ENCODE measurements at places on chromosomes 6 and 20.
A peak's percentile ranks its signal among the peaks of the same experiment; 100 is the strongest.

DNA sequence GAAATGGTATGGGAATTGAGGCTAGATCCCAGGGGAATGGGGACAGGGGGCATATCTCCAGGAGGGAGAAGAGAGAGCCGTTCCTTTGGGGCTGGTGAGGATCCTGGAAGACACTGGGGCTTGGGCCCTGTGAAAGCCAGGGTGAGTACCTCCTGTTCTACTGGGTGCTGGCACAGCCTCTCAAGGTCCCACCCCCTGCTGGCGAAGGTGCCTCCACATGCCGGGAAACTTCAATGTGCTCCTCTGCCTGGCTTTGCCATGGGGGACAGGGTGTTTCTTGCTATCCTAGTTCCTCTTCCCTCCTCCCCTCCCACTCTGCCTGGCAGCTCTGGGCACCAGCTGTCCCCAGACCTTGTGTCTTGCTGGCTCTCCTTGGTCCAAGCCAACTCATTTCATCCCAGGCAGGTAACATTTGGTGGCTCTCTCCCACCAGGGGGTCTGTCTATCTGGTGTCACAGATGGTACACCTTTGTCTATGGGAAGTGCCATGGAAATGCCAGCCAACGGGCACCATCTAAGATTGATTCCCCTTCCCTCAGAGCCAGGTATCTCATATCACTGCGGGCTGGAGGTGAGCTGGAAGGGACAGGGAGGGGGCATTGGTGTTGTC is 56.8 kb downstream of the MDGA1 start:
- no peak for DNase-seq

GRCh38 chr20:34754611-34755010 is 50.5 kb downstream of the TP53INP2 start:
- DNase-seq: no peak

GRCh38 chr20:54000262-54000661 is 70.1 kb downstream of the BCAS1 start:
- no peak for DNase-seq

DNA sequence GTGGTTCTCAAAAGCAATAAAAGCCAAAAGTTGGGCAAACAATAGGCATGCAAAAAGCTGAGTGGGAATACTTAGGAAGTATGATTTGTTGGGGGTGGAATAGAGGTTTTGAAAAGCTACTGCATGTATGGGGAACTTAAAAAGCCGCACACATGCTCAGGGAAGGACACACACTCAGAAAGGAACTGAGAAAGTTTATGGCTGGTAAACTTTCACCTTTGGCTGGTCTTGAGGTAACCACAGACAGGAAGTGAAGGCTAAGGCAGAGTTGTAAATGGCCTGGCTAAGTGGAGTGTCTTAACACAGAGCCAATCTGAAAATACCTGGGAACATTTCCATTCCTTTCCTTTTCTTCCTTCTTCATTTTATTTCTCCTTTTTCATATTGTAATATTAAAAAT is 134.5 kb upstream of the EXOC2 start:
- DNase-seq: no peak

- DNase-seq: no peak
Measured at GRCh38 chr20:56916345-56916622, 287.2 kb downstream of the TFAP2C start.

DNA sequence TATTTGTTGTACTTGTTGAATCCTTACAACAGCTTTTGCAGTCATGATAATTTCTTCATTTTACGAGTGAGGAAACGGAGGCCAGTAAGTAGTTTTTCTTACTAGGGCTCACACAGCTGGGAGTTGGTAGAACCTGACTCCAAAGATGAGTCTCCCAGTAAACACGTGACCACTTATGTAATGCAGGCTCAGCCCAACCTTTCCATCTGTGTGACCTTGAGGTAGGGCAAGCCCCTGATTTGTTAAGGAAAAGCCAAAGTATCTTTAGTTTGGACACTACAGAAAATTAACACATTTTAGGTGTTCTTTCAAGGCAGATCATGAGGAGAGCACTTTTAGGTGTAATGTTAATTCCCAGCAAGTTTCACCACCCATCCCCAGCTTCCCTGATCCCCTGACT is 111.3 kb downstream of the LRRC1 start:
- DNase-seq: no peak

DNA sequence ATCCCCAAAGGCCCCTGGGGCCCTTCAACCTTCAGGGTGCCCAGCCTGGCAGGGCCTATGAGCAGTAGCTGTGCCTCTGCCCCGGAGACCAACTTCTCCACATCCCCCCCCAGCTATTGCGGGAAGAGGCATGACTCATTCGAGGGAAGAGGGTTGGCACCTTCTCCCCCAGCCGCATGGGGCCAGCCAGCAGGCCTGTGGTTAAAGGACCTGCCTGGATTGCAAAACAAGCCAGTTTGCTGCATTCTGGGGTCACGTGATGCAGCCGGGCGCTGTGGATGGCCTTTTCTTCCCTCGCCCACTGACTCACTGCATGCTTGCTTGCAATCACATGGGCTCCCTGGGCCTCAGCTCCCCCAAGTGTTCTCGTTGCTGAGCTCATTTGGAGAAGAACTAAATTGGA is 182.5 kb downstream of the MAFB start:
- DNase-seq: peak; percentile 99

DNA sequence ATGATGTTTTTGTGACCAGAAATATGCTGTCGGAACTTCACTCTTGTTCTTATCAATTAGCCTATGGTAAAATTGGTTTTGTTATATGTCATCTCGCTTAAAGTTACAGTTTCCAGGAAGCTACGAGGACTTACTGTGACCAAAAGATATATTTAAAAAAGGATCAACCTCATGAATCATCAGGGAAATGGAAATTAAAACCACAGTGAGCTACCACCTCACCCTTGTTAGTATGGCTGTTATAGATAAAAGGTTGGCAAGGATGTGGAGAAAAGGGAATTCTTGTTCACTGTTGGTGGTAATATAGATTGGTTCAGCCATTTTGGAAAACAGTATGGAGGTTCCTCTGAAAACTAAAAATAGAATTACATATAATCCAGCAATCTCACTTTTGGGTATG is 14.3 kb upstream of the INSM1 start:
- no peak for DNase-seq

DNA sequence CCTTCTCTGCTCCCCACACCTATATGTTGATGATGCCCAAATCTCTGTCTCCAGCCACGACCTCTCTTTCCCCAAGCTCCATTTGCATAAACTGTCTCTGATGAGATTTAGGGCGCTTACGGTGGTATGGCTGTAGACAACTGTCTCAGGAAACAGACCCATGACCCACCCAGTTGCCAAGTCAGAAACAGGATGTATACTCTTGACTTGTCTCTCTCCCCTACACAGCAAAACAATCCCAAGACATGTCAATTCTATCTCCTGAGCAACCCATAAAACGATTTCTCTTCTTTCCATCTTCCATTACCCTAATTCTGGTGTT is 13.9 kb downstream of the GNL1 start:
- no peak for DNase-seq

- no peak for DNase-seq
Measured at GRCh38 chr6:93124006-93124632, 295.2 kb downstream of the EPHA7 start.

DNA sequence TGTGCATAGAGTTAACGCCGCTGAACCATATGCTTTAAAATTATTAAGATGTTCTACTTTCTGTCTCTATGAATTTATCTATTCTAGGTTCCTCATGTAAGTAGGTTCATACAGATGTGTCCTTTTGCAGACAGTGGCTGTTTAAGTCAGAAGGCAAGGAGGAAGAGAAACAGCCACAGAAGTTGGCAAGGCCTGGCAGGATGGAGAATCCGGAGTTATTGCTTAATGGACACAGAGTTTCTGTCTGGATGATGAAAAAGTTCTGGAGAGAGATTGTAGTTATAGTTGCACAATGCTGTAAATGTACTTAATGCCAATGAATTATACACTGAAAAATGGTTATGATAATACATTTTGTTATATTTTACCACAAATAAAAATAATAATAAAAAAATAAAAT is 283.6 kb upstream of the CNR1 start:
- DNase-seq: peak; percentile 34

DNA sequence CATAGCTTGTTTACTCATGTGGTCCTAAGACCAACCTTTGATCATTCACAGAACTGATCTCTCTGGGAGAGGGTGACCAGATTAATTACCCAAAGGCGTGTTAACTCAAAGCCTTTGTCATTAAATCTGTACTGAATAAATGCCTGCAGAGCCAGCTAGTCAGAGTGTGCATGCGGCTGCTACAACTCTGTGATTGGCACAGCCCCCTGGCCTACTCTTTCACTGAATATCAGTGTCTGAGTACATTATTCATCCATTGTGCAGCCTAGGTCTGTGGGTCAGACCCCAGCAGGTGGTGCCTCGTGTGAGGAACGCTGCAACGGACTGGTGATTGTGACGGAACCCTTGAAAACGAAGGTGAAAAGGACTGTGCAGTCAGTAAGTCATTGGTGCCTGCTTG is 663.6 kb downstream of the PHF3 start:
- no peak for DNase-seq

GRCh38 chr6:51410453-51410852 is 591.8 kb downstream of the TFAP2B start:
- no peak for DNase-seq

DNA sequence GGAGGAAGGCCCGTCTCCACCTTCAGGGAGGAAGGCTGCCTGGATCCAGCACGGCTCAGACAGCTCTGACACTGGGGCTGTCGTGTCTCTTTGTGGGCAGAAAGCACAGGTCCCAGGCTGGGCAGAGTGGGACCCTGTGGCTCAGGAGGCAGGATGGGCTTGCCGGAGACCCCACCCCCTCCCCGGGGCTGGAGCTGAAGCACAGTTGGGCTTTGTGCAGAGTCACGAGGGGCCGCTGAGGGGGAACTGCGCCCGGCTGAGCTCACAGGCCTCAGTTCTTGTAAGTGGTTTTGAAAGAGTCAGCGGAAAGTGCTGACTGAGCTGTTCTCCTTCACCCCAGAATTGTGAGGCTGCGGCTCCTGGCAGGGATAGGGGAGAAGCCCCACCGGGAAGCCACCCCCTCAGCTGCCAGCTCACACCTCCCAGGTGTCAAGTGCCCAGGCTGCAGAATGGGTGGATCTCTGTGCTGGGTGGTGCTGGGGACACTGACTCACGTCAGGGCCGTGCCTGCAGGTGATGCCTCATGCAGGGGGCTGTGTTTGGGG is 145.5 kb upstream of the RNF24 start:
- DNase-seq: peak; percentile 44

DNA sequence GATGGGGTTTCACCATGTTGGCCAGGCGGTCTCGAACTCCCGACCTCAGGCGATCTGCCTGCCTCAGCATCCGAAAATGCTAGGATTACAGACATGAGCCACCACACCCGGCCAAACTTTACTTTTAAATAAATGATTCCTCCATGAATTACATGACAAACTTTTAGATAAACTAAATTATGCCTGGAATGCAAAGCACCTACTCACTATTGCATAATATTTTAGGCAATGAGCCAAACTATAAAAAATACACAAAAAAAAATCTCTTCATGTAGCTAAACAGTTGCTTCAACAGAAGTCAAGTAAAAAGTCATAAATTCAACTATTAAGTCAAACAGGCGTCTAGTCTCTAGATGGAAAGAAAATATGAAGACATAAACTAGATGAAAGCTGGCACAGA is 56.5 kb downstream of the PTPRK start:
- no peak for DNase-seq

- DNase-seq: no peak
Measured at GRCh38 chr6:33820784-33821520, 17.1 kb upstream of the MLN start.

DNA sequence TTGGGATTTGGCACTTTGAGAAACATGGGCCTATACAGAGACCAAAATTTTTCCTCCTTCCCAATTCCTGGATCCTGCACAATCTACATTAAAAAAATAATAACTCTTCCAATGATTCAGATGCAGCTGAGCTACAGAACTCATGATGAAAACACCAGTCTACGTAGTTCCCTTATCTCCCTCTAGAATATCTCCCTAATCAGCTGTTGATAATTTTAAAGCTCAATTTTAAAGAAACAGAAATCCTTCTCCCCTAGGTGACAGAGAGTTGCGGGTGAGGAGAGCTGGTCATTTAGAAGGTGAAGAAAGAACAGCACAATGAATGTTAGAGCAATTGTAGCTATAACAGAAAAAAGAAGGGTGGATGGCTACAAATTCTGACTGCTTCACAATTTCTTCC is 175.6 kb upstream of the KCNK16 start:
- DNase-seq: no peak

DNA sequence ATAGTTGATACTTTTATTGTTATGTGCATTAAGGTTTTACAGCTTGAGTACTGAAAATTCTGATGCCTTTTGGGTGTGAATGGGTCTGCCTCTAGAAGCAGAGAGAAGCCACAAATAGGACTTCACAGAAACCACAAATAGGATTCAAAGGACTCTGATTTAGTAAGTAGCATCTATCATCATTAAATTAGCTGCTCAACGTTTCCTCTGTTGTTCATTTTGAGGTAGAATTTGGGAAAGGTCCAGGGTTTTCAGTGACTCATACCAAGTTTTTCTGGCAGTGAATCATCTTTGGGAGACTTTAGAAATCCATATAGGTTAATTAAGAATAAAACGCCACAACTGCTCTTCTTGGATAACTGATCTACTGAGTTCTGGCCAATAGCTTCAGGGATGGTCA is 105.1 kb downstream of the PHF3 start:
- no peak for DNase-seq

DNA sequence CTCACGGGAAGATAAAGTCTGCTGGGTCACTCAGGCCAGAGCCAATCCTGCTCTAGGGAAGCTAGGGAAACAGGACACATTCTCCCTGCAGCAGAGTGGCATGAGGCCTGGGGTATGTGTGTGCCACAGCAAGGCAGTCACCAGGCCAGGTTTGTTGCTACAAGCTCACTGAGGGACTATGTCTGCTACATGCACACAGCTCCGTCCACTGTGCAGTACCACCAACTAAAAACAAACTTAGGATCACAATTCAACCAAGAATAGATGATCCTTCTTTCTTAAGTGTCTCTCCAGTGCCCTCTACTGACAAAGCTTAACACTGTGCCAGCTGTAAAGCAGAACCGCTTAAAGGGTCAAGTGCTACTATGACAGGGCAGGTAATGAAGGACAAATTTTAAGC is 192.5 kb downstream of the PTPRK start:
- DNase-seq: peak; percentile 67

GRCh38 chr6:70163795-70164194 is 139.1 kb downstream of the COL9A1 start:
- no peak for DNase-seq
